ENCODE measurements at places on chromosomes 6 and 20.
A peak's percentile ranks its signal among the peaks of the same experiment; 100 is the strongest.

- no peak overlapping the region for H3K27ac ChIP-seq
- H3K4me3 ChIP-seq = no peak overlapping the region
- H3K36me3 ChIP-seq = peaks cover 22% of the 10 kb centered on the region
Observed at GRCh38 chr20:44911264-44911921, 1.5 kb downstream of the PABPC1L start.

GRCh38 chr6:139687055-139687454 lies 312.6 kb upstream of the CITED2 start:
- DNase-seq = no peak
- no peaks in the 10 kb centered on the region for H3K27me3 ChIP-seq
- H3K36me3 ChIP-seq = no peaks in the 10 kb centered on the region
- H3K4me1 ChIP-seq = no peaks in the 10 kb centered on the region
- H3K4me3 ChIP-seq = no peak overlapping the region

DNA sequence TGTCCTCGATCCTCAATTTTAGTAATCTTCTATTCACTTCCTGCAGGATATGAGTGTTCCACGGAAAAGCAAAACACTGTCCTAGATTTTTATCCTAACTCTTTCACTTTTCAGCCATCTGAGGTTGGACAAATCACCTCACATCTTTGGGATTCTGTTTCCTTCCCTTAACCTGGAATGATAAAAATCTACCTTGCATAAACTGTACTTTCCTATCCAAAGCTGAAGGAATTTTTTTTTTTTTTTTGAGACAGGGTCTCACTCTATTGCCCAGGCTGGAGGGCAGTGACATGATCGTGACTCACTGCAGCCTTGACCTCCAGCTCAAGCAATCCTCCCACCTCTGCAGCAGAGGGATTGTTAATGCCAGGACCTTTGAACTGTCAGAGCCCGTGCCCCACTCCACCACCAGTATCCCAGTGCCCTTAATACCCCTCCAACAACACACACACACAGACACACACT lies 20.5 kb downstream of the CAPN11 start:
- no peak for DNase-seq
- H3K36me3 ChIP-seq = no peaks in the 10 kb centered on the region
- peaks cover 20% of the 10 kb centered on the region for H3K4me1 ChIP-seq
- no peak overlapping the region for H3K27ac ChIP-seq

GRCh38 chr6:148438632-148439031 lies 96.0 kb downstream of the SASH1 start:
- no peak for DNase-seq
- no peak overlapping the region for H3K4me3 ChIP-seq
- no peak overlapping the region for H3K27ac ChIP-seq
- H3K36me3 ChIP-seq = no peaks in the 10 kb centered on the region

DNA sequence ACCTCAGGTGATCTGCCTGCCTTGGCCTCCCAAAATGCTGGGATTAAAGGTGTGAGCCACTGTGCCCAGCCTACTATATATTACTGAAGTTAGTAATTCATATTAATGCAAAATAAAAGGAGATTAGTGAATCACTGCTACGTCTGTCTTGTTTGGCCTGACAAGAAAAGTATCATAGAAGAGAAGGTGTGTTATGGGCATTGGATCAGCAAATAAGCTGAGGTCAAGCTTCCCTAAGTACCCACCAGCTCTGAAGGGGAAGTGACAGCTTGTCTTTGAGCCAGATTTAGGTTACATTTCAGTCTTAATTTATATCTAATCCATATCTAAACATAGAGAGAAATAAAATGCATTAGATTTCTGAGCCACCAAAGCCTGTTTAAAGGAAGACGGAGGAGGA lies 7.1 kb downstream of the SGK1 start:
- no peak overlapping the region for H3K4me3 ChIP-seq
- H3K27me3 ChIP-seq = no peaks in the 10 kb centered on the region
- DNase-seq = no peak
- H3K4me1 ChIP-seq = no peaks in the 10 kb centered on the region

DNA sequence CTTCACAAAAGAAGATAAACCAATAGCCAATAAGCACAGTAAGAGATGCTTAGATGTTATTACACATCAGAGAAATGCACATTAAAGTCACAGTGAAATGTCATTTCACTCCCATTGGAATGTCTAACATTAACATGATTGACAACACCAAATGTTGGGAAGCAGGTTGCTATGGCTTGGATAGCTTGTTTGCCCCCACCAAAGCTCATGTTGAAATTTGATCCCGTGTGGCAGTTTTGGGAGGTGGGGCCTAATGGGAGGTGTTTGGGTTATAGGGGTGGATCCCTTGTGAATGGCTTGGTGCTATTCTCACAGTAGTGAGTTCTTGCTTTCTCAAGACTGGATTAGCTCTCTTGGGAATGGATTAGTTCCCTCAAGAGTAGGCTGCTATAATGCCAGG lies 44.8 kb downstream of the MRAP2 start:
- H3K4me3 ChIP-seq = no peak overlapping the region
- no peaks in the 10 kb centered on the region for H3K4me1 ChIP-seq
- DNase-seq = no peak
- H3K27ac ChIP-seq = no peak overlapping the region
- H3K27me3 ChIP-seq = no peaks in the 10 kb centered on the region

- no peak for DNase-seq
- no peaks in the 10 kb centered on the region for H3K36me3 ChIP-seq
- no peaks in the 10 kb centered on the region for H3K4me1 ChIP-seq
Observed at GRCh38 chr20:59508729-59509128, 95.6 kb upstream of the PHACTR3 start.

DNA sequence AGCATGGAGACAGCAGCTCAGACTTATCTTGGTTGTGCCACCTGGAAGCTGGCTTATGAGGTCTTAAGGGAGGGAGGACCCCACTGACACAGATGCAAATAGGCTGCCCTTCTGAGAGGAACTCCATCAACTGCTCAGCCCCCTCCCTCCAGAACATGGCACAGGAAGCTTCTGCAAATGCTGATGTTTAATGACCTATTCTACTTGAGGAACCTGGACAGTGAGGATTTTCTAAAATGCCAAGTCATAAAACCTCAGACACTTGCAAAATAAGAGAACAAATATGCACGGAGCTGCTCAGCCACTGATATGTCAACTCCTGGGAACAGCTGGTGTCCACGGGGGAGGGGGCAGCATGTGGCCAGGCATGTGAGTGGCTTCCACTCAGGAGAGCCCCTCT lies 3.5 kb downstream of the CST9 start:
- H3K27ac ChIP-seq = no peak overlapping the region
- no peaks in the 10 kb centered on the region for H3K4me1 ChIP-seq
- H3K36me3 ChIP-seq = no peaks in the 10 kb centered on the region
- H3K27me3 ChIP-seq = peaks cover 11% of the 10 kb centered on the region

DNA sequence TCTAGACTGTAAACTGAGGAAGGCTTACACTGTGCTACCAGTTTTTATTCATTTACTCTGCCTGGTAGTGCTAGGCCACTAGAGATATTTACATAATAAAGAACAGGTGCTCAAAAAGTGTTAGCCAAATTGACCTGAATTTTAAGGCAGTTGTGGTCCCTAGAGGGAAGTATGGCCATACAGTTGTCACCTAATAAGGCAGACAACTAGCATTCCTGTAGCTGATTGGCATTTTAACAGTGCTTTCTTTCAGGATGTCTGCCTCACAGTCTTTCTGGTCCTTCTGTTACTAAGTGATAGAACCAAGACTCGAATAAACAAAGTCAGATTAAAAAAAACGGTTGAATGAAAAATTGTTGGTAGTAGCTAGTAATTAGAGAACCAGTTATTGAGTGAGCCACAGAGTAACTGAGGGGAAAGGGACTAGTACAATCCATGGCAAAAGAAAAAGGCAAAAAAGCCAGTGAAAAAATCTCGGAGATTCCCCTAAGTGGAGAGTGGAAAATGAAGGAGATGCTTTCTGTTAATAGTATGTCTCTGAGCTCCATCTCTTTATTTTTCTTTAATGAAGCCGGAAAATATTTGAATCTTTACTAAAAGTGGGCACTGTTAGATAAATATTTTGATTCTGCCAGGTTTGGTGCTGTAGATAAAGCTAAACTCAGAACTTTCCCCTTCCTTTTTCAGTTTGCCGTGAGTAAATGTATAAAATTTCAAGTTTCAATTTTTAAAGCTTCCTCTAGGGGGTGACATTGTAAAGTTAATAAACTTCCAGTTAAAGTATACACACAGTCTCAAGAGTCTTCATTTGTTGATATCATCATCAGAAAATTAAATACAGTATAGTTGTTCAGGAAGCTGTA lies 9.1 kb downstream of the VTA1 start:
- no peaks in the 10 kb centered on the region for H3K4me1 ChIP-seq
- no peaks in the 10 kb centered on the region for H3K36me3 ChIP-seq
- no peaks in the 10 kb centered on the region for H3K27me3 ChIP-seq
- H3K27ac ChIP-seq = no peak overlapping the region

DNA sequence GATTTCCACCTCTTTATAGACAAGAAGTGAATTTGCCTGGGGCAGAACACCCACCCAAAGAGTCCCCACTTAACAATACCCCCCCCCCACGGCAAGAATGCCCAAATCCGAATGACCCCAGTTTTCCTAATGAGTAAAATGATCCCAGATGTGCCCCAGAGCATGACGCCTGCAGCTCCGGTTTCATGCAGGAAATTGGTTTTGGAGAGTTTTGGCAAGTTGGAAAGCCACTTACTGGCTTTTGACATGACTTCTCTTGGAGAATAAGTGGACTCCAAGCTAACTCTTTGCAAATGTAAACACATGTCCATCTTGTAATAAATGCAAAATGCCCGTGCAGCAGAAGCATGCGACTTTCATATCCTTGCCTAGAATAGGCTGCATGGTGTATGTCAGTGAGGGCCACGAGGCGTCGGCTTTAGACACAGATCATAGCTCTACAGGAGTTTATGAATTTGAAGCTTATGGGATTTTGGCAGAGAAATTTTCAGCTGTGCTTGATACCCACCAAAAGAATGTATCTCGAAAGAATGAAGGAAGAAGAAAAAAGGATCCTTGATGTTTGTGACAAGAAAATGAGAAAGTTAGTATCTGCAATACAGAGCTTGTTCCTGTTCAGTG lies 24.2 kb downstream of the EDN3 start:
- no peaks in the 10 kb centered on the region for H3K4me1 ChIP-seq
- no peak overlapping the region for H3K4me3 ChIP-seq
- H3K36me3 ChIP-seq = no peaks in the 10 kb centered on the region

- peaks cover 2% of the 10 kb centered on the region for H3K36me3 ChIP-seq
- H3K4me1 ChIP-seq = no peaks in the 10 kb centered on the region
- no peak overlapping the region for H3K4me3 ChIP-seq
- H3K27me3 ChIP-seq = no peaks in the 10 kb centered on the region
- no peak overlapping the region for H3K27ac ChIP-seq
Observed at GRCh38 chr20:1924910-1925861, 30.0 kb downstream of the SIRPA start.

GRCh38 chr6:83605517-83605916 lies 93.2 kb downstream of the PRSS35 start:
- H3K36me3 ChIP-seq = no peaks in the 10 kb centered on the region
- DNase-seq = no peak
- no peaks in the 10 kb centered on the region for H3K4me1 ChIP-seq
- no peaks in the 10 kb centered on the region for H3K27me3 ChIP-seq

- no peaks in the 10 kb centered on the region for H3K4me1 ChIP-seq
- no peak overlapping the region for H3K4me3 ChIP-seq
- H3K36me3 ChIP-seq = no peaks in the 10 kb centered on the region
- H3K27ac ChIP-seq = no peak overlapping the region
Observed at GRCh38 chr6:168615837-168616236, 174.9 kb downstream of the SMOC2 start.

- H3K27ac ChIP-seq = no peak overlapping the region
- no peaks in the 10 kb centered on the region for H3K4me1 ChIP-seq
- no peaks in the 10 kb centered on the region for H3K36me3 ChIP-seq
- H3K4me3 ChIP-seq = no peak overlapping the region
- no peaks in the 10 kb centered on the region for H3K27me3 ChIP-seq
Observed at GRCh38 chr6:80744213-80744612, 637.7 kb downstream of the BCKDHB start.

GRCh38 chr6:22132656-22133055 lies 164.2 kb downstream of the PRL start:
- no peak overlapping the region for H3K4me3 ChIP-seq
- no peaks in the 10 kb centered on the region for H3K4me1 ChIP-seq
- no peak overlapping the region for H3K27ac ChIP-seq
- no peak for DNase-seq

DNA sequence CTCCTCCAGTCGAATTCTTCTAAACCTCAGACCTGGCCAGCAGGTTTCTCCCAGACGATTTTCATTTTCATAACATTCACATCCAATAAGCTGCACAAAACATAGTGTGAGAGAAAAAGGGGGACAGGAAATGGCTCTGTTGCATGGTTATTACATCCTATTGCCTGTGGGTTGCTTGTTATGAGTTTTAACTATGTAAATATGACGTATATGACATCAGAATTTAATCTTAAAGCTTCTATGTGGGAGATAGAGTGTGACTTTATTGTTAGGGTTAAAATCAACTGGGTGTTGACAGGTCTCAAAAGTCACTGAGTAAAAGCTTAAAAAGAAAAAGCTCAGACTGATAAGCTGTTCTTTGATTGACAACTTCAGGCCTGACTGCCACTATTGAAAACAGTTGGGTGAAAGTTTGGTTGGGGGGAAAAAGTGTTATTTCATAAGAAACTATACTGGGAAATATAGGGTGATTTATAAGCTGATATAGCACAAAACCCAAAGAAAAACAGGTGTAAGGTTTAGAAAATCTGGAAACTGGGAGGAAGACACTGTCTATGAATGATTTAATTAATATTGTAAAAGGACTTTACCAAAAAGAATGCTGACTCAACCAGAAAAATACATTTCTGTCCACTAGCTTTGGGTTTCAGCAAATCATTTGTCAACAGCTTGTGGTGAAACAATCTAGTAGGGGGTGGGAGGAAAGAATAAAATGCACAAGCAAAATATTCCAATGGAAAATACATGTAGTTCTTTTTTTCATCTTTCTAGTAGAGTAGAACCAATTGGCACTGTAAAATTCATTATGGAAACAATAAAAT lies 134.1 kb upstream of the CEP162 start:
- no peak overlapping the region for H3K4me3 ChIP-seq
- no peak for DNase-seq
- no peaks in the 10 kb centered on the region for H3K36me3 ChIP-seq

DNA sequence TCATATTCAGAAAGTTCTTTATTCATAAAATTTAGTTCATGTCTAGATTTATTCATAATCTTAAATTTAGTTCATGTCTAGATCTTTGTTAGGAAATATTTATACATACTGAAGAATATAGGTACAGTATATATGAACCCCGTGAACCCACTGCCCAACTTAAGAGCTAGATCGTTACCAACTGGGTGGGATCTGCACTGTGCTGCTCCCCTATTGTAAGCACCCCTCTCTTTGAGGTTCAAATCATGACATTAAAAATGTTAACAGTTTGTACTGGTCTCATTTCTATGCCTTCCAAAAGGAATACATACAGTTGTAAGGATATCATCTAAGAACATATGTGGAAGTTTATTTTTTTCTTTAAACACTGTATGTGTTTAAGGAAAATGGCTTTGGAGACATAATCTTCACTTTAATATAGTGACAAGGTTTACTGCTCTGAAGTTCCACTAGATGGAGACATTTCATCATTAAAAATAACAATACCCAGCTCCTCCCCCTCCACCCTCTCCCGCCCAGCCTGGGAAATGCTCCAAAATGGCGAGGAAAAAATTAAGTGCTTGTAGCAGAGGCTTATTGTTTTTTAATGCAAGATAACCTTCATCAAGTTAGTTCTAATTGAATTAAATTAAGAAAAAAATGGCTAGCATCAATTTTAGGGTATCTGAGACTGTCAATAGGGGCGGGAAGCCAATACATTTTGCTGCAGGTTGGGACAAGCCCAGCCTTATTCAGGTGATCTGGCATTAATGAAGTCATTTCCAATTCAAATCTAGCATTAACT lies 104.1 kb upstream of the TRAF3IP2 start:
- peaks cover 9% of the 10 kb centered on the region for H3K36me3 ChIP-seq
- peak; percentile 52 for DNase-seq
- H3K4me3 ChIP-seq = no peak overlapping the region
- peak overlapping the region; percentile 15 for H3K27ac ChIP-seq
- H3K27me3 ChIP-seq = no peaks in the 10 kb centered on the region

Measured in astrocyte (in vitro differentiated cells and primary cell).